ENCODE measurements at places on chromosomes 1 and 21.

- DNase-seq, result no peak
Measured at GRCh38 chr1:89363638-89364536, at the start of gene GBP6. GBP6 (plus strand) TSS chr1:89364059; CDS start chr1:89368552, 4,493 bp downstream.

DNA sequence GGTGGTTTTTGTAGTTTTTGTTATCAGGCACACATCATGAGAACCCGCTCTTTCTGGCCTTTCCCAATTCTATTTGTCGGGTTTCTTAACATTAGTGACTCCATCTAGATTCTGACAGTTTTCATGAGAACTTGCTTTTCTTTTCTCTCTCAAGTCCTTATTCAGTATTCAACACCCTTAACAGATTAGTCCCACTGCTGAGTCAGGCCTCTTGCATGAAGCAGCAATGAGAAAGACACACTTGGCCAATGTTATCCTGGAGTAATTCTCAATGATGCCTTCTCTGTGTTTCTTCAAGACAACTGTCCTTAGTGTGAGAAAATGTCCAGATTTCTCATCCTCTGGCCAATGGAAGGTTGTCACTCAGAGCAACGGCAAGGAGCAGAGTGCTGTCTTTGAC, 11.3 kb downstream of the FMO2 start:
- no peak for DNase-seq

GRCh38 chr1:63322944-63323864, 837 bp downstream of the FOXD3 start:
- DNase-seq, result peak; percentile 75

GRCh38 chr1:20558191-20558590, 5.8 kb downstream of the FAM43B start:
- DNase-seq, result no peak

- DNase-seq, result no peak
Measured at GRCh38 chr1:100364697-100365096, 12.4 kb downstream of the CDC14A start.

GRCh38 chr1:243364330-243364729, 108.5 kb downstream of the SDCCAG8 start:
- DNase-seq, result no peak

GRCh38 chr1:94846308-94846707, 26.2 kb downstream of the SLC44A3 start:
- no peak for DNase-seq

DNA sequence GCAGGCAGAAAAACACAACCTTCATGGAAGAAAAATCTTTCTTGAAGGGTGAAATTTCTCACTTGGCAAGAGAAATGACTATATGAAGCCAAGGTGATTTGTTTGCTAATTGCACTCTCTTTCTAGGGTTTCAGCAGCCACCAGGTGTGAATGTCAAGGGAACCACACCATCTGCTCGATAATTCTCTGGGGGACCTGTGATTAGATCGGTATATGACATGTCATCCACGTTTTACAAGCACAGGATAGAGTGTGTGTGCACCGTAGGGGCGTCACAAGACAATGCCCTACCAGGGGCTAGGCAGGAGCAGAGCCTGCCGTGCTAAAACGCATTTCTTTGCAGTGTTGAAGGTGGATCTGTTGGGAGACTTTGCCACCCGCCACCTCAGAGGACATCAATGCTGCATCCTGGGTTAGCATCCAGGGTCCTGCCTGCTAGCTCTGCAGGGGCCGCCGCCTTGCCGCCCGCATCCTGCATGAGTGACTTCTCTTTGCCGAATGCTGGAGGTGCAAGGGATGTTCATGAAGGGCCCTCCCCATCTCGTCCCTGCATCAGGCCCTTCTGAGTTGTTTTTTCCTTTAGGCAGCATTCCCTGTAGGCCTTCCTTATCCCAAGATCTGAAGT, 37.8 kb upstream of the CCSAP start:
- DNase-seq, result no peak

DNA sequence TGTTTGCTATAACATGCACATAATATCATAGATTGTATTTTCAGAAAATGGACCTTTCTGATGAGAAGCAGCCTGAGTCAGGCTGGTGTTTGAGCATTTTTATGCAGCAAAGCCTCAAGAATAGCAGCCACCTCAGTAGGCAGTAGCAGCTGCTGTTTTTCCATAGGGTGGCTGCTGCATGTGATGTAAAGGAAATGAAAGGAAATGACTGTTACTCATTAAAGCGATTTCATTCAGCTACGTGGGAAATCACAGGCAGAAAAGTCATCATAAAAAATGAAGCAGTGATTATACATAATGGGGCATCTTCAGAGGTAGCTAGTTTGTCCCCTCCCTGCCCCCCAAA, 110.4 kb downstream of the PATJ start:
- no peak for DNase-seq

GRCh38 chr1:41837691-41838090, 81.0 kb downstream of the HIVEP3 start:
- no peak for DNase-seq

- DNase-seq, result no peak
Measured at GRCh38 chr1:176552217-176552991, 89.4 kb downstream of the PAPPA2 start.

DNA sequence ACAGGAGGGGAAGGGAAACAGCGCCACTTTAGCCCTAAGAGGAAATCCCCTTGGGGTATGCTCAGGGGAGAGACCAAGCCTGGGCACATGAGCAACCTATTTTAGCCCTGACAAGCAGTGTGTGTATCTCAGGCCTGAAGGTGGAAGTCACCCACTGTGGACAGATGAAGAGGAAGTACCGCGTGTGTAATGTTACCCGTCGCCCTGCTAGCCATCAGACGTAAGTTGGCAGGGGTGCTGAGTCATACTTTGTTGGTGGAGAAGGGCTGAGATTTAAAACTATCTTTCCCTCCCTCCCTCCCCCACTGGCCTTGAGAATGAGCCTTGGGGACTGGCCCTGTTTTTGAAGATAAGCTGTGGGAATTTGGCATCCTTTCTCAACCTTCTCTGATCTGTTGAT, 11.2 kb downstream of the AGO1 start:
- no peak for DNase-seq

GRCh38 chr21:37944496-37944895, 28.2 kb upstream of the KCNJ6 start:
- DNase-seq, result no peak

- no peak for DNase-seq
Measured at GRCh38 chr1:75768016-75768415, 18.0 kb upstream of the RABGGTB start.

DNA sequence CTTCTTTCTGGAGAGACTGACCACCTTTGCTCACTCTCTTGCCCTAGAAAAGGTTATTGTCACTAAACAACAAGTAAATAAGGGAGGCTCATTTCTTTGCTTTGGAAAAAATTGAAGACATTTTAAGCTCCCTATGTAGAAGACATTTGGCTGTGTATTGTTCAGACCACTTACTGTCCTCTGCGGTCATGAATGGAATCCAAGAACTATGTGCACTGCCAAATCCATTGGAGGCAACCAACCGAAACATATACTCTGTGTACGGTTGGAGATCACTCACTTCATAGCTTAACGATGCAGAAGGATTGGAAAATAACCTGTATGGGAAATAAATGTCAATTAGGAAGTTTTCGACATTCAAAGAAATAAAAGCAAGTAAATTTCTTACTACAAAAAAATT, 332.8 kb downstream of the KCTD3 start:
- DNase-seq, result no peak

DNA sequence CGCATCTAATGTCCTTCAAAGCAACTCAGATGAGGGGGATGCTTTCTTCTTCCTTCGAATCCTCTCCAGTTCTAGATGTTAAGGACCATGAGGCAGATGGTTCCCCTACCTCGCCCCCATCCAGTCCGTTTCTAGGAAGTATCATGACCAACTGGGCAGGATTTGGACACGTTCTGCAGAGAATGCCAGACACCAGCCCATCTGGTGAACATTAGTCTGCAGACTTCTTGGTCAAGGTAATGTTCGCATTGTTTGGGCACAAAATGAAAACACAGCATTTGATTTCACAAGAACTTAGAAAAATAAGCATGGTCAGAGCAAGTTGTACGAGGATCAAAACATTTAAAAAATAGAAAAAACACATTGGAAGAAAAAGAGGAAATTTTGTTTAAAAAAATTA, 25.4 kb upstream of the ADARB1 start:
- no peak for DNase-seq

DNA sequence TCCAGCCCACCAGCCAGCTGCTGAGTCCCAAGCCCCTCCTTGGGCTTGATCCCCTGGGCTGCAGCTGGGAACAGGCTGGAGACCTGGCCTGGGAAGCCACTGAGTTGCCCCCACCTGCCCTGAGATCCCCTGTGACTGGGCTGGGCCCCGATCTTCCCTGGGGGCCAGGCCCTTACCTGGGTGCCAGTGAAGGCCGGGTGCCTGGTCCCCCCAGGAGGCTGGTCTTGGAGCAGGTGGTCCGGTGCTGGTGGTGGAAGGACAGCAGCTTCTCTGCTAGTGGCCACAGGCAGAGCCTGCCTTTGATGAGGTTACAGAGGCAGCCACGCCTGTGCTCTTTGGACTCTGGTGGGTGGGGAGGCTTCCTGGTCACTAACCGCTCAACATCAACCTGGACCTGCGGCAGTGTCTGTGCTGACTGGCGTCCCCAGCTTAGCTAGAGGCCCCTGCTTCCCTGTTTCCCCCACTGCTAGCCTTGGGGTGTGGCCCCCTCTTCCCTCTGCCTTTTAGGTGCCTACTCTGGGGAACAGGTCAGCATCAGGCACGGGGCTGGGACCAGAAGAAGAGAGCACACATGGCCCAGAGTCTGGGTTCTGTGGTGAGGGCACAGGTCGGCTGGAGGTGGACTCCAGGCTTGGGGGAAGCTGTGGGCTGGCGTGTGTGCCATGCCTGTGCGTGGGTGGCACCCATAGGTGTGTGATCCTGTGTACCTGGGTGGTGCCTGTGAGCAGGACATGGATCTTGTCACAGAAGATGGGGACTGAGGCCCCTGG, at the start of gene EPS8L3:
Gene EPS8L3, minus strand, starts transcription at position 278 of the 770 bp plus-strand sequence. CDS start 2,174 bp downstream, outside the sequence.
- no peak for DNase-seq

GRCh38 chr1:26278303-26278702, 1.6 kb upstream of the SH3BGRL3 start:
- no peak for DNase-seq

GRCh38 chr1:42806171-42806570, 10.8 kb upstream of the ERMAP start:
- no peak for DNase-seq

DNA sequence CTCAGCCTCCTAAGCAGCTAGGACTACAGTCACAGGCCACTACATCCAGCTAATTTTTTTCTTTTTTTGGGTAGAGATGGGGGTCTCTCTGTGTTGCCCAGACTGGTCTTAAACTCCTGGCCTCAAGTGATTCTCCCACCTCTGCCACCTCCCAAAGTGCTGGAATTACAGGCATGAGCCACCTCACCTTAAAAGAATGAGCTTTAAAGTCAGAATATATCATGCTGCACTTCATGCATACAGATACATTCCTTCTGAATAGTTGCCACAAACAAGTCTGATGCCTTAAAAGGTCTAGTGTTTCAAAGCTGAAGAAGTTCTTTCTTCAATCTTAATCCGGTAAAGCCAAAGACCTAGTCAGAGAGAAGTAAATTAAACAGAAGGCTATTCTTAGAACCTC, 23.8 kb upstream of the CPLANE2 start:
- no peak for DNase-seq

GRCh38 chr21:27275294-27275927, 308.5 kb upstream of the ADAMTS5 start:
- no peak for DNase-seq

DNA sequence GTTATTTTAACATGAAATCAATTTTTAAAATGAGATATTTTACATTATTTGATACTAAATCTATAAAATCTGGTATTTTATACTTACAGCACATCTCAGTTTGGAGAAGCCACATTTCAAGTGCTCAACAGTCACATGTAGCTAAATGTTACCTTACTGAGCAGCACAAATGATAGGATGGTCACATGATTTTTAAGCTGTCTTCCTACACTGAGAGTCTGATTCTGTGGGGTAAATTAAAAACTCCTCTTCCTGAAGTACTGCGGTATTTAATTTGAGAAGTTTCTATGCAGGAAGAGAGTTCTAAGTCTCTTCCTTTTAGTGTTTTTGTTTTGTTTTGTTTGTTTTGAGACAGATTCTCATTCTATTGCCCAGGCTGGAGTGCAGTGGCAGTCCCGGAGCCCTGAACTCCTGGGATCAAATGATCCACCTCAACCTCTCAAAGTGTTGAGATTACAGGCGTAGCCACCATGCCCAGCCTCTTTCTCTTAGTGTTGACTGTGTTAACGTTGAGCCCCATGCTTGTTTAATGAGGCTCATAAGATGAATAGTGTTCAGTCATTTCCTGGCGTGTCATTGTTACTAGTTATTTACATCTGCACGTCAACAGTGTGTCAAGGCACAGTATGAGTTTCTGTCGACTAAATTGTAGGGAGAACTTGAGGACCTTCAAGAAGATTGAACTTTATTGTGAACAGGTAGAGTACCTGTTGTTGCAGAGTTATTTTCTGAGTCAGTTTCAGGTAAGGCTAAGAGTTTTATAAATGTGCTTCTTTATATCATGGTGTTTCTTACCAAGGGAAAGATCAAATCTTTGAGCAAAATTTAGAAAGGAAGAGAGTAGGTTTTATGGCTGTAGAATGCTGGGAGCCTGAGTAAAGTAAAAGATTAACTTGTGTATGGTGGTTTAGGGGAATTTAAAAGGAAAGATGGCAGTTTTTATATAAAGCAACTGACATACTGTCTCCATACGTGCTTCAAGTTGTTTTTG, 3.3 kb downstream of the CNST start:
- DNase-seq, result no peak

DNA sequence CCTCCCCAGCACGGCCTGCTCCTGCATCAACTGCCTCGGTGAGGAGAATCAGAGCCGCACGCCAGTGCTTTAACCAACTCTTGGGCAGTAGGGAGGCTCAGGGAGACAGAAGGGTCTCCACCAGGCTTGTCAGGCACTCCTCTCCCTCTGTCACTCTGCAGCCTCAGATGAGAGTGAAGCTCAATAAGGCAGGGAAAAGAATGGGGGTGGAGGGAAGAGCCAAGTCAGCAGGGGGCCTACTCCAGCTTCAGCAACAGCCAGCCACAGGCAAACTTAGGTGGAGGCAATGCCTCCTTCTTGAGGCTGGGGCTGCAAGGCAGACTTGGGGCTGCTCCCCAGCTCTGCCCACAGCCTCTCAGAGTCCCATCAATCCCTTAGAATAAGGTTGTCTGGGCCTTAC, 51.8 kb upstream of the A3GALT2 start:
- no peak for DNase-seq

GRCh38 chr1:102970496-102971078, 137.7 kb downstream of the COL11A1 start:
- DNase-seq, result peak; percentile 11

DNA sequence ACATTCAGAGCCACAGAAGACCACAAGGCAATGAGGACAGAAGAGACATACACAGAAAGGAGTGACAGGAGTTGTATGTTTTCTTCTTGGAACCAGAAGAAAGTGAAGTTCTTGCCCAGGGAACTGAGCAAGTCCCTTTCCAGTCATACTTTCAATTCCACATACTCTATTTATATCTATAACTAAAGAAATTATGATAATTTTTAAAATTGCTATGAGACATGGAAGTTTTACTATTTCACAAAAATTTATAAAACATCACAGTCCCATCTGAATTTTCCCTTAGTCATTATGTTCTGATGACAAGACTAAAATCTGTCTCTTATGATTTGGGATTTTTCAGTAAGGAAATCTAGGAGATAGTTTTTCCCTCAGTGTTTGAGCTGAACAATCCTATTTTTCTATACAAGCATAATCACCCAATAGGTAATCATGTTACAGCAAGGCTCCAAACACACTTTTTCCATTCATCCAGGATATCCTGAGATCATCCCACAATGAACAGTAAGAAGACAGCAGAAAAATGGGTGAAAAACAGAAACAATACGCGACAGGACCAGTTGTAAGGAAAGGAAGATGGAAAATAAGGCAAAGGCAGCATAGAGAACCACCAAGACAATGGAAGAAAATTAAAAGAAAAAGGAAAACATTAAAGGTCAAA, 154.6 kb downstream of the VAV3 start:
- no peak for DNase-seq
